ENCODE measurements at places on chromosomes 13 and 19.

DNA sequence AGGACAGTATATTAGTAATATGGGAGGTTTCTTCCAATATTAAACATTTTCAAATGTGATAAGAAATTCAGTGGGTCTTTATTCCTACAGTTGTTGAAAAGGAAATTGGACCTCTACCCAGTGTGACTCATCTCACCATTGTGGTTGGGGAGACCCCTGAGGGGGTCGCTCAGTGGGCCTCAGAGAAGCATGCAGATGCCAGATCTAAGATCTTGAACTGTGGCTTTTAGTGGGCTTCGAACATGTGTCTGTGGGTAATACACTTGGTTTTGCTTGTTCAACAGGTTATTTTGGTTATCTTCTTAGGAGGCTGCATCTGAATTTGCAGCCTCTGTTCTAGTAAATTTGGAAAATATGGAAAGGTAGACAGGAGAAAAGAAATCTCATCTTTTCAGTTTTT lies 132.3 kb downstream of the PCCA start:
- no peak for DNase-seq

DNA sequence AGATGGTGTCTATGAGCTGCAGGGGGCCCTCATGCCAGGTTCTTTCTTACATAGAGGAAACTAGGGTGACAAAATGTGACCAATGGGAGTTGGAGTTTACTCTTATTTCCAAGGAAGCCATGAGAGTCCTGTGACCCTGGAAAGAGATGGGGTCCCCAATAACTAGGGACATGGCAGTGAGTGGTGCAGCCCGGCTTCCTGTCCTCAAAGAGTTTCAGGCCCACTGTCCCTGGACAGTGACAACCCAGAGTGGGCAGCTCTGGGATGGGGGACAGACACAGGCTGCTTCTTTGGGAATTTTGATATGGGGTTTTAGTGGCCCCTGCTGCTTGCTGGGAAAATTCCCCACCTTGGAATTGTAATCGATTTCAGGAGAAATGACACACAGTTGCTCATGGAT lies 8.4 kb upstream of the IGFL1 start:
- DNase-seq = no peak

DNA sequence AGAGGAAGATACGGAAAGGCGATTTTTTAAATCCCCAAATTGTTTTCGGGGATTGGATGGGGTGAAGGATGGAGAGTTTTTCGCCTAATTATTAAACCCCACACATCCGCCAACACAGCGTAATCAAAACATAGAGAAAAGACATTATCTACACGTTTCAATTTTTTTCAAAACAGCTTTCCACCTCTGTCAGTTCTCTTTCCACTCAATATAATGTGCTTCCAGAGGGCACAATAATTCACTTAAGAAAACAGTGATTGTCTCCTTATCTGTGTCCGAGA lies 435 bp upstream of the OBI1 start:
- no peak for DNase-seq

DNA sequence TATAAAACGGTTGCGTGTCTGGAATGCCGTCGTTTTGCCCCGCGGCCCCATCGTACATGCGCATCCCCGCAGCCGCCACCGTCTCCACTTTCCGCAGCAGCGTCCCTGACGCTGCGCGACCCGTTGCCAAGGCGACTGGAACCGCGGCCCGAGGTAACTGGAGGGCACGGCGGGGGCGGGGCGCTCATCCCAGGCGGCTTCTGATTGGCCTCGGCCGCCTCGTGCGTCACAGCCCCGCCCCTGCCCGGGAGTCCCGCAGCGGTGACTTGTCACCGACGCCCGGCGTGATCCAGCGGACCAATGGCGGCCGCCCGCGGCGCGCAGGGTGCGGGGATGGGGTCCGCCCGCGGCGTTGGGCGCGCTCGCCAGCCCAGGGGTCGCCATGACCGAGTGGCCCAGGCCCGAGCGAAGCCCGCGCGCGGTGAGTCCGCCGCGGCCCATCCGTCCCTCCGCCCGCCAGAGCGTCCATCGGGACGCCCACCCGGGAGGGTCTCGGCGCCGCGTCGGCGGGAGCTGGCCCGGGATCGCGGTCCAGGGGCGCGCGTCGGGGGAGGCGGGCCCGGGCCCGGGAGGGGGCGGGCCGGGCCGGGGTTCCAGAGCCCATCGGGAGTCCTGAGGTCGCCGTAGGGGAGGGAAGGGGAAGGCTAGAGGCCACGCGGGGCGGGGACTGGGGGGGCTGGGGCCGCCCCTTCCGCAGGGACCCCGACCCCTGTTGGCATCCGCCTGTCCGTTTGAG lies at the start of gene ZSCAN1:
Gene ZSCAN1, plus strand, starts transcription at position 285 of the 736 bp plus-strand sequence. CDS start 3,812 bp downstream, outside the sequence.
- no peak for DNase-seq

DNA sequence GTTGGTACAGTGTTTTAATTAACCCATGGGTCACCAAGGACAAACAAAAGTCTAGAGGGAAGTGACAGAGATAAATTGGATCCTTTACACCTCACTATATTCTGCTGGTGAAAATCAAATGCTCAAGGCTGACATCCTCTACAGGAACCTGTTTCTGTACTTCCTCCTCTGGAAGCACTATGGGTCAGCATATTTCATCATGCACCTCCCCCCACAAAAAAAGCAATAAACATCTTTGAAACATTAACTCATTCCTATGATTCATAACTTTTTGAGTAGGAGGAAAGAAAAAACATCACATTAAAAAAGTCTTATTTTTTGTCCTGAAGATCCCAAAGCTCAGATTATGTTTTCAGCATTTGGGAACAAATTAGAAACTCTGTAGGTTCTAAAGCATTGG lies 588.3 kb upstream of the SGCG start:
- DNase-seq = no peak

DNA sequence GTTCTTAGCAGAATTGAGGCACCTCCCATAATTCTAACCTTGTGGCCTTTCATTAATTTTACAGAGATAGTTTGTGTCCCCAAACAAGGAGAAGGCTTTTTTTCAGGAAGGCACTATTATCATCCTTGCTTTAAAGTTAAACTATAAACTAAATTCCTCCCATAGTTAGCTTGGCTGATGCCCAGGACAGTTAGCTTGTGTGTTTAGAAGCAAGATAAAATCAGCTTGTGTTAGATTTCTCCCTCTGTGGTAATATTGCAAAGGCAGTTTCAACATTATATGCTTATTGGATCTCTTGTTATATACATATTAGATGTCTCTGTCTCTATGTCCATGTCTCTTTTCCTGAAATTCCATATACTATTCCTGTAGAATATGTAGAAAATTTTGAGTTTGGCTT lies 342.7 kb downstream of the TBC1D4 start:
- DNase-seq = no peak

- DNase-seq = peak; percentile 13
Measured at GRCh38 chr13:46149272-46150133, 32.5 kb downstream of the LCP1 start.

DNA sequence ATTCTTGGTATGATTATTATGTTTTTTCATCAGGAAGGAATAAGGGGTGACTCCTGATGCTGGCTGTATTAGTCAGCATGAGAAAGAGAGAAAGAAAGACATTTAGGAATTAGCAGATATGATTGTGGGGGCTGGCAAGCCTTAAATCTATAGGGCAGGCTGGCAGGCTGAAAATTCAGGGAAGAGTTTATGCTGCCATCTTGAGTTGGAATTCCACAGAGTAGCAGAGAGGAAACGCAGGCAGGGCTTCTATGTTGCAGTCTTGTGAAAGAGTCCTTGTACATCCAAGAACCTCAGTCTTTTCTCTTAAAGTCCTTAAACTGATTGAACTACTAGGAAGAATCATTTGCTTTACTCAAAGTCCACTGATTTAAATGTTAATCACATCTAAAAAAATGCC lies 262.7 kb upstream of the SLC10A2 start:
- no peak for DNase-seq

DNA sequence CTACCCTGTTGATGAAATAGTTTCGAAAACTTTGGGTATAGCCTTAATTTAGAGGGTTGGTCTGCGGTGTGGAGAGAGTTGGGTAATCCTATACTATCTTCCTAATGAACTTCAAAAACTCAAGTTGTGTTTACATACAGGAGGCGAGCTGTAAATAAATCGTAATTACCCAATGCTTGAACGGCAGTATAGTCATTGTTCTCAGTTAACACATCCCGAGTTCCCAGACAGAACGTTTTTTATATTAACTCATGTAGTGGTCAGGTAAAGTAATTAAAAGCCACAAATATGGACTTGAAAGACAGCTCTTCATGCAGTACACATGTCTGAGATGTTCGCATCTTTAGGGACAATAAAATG lies 1.5 kb downstream of the PDS5B start:
- no peak for DNase-seq

DNA sequence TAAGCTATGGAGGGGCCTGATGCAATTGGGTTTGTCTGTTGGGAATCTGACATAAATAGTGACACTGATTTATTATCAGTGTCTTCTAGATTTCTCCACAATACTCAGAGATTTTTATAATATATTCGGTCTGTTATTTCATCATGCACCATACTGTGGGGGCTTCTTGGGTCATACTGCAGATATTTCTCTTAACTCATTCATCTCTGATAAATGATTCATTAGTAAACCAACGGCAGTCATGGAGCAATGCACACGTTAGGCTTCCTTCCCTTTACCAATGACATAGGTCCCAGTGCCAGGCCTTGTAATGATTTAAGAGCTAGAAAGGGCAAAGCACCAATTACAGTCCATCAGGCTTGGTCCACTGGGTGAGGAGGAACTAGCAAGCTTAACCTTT lies 53.6 kb downstream of the FAM216B start:
- no peak for DNase-seq

GRCh38 chr19:4115050-4115817 lies 8.7 kb downstream of the MAP2K2 start:
- DNase-seq = peak; percentile 35

DNA sequence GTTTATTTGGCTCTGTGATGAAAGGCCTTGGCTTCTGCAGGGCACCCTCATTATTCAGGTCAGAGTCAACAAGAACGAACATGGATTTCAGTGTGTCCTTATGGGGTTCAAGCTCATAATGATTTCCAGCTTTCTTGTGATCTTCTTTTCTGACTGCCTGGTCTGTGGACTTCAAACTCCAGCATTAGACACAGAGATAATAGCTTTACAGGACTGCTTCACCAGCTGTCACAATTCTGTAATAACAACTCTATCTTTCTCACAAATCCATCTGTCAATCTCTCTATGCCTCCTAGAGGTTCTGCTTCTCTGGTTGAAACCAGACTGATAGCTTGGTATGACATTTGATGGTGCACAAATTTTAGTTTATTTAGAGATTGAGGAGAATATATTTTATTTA lies 13.1 kb upstream of the SLITRK6 start:
- no peak for DNase-seq

DNA sequence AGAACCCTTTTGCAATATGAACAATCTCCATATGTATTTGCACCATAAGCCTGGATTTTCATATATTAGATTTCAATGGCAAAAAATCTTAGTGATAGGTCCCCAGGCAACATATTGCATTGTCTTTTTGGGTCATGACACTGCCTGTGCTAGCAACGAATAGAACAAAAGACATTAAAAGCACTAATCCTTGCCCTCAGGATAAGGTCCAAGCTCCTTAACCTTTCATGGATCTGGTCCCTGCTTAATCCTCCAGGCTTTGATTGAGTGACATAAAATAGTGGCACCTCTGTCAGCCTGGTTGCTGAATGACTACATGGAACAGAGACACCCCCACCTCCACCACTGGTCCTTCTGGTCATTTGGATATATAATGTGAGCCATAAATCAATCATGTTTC lies 134.4 kb downstream of the RBM26 start:
- no peak for DNase-seq

DNA sequence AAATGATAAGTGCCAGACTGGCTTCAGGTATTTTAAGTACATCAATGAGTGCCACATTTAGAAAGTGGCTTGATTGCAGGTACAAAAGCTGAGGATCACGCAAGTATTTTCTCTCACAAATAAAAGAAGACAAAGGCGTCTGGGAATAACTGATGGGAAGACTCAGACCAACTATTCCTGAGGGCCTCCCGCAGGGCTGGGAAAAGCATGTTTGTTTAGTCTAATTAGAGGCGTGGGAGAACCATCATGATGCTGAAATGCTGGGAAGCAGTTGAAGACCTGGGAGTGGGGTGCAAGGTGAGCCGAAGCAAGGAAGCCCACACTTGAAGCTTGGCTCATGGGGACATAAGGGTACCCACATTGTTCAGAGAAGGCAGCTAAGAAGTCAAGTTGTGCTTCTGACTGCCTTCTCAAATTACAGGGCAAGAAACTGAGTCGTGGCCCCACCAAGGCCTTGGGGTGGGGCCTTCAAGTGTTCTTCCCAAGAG lies 536.0 kb downstream of the MYO16 start:
- no peak for DNase-seq

DNA sequence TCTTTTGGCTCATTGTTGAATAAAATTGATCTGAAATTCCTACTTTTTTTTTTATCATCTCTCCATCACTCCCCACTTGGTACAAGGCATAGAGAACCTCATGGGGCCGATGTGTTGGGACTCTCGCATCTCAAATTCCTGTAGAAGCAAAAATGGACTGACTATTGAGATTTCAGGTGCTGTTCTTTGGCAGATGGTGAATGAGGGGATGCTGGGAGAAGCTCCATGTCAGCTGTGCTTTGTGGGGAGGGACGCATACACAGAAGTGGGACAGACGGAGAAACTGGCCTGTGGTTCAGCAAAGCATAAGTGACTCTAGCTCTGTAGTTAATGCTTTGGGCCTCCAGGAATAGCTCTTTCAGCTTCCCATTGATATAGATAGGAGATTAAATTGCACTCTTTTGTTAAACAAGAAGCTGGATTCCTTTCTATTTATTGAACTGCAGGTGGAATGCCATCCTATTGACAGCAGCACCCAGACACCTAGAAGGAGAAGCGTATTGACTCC lies 194.5 kb upstream of the RNF113B start:
- DNase-seq = no peak

DNA sequence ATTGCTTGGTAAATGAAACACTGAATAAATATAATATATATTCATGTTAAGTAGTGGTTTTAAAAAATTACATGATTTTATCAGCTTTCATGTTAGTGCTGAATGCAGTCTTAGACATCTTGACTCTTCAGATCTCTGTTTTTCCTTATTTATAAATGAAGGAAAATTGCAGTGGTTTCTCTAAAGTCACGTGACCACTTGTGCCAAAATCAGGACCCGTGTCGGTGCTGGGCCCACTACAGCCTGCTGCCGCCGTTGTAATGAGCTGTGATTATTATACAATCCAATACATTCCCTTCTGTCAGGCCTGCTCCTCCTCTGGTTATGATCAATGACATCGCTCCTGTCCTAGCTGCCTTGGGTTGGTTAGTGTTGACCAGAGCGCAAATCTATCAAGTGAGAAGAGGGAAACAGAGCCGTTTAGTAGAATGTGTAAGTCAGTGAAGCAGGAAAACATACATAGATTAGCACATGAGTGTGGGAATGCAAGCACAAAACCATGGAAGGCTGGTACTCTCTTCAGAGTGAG lies 88.2 kb downstream of the AKAP11 start:
- DNase-seq = no peak

- DNase-seq = no peak
Measured at GRCh38 chr19:40130013-40130412, 39.3 kb upstream of the ZNF780A start.

- DNase-seq = no peak
Measured at GRCh38 chr13:72229067-72229466, 362.1 kb upstream of the DACH1 start.

GRCh38 chr13:73273745-73274144 lies 214.9 kb downstream of the KLF5 start:
- DNase-seq = no peak

- DNase-seq = no peak
Measured at GRCh38 chr19:33482476-33482875, 39.1 kb downstream of the PEPD start.

Data from stimulated activated naive CD4-positive, alpha-beta T cell treated with Interleukin-2 at 50 U/mL for 16 hours (primary cell).